ENCODE measurements at places on chromosomes 1 and 21.

DNA sequence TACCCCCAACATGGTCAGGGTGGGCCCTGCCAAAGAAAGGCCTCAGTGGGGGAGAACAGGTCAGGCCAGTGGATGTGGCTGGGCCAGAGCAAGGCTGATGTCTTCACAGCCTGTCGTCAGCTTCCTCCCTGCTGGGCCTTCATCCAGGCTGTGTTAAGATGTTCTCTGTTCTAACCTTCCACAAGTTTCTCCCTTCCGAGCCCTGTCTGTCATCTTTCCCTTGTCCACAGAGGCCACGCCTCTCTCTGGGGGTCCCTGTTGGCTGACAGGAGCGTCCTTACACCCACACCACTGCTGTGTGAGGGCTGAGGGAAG, 36.2 kb downstream of the SIM2 start:
- no peak for DNase-seq

GRCh38 chr1:115828101-115829022, 12.6 kb downstream of the NHLH2 start:
- no peak for DNase-seq

- DNase-seq = no peak
These were observed 99.8 kb downstream of the MRPL39 start for GRCh38 chr21:25507522-25507921.

GRCh38 chr1:58395355-58395754, 151.2 kb downstream of the OMA1 start:
- no peak for DNase-seq

- no peak for DNase-seq
These were observed 83.5 kb upstream of the GADD45A start for GRCh38 chr1:67601539-67601938.

- DNase-seq = no peak
These were observed 9.9 kb upstream of the CTBS start for GRCh38 chr1:84584126-84584525.

DNA sequence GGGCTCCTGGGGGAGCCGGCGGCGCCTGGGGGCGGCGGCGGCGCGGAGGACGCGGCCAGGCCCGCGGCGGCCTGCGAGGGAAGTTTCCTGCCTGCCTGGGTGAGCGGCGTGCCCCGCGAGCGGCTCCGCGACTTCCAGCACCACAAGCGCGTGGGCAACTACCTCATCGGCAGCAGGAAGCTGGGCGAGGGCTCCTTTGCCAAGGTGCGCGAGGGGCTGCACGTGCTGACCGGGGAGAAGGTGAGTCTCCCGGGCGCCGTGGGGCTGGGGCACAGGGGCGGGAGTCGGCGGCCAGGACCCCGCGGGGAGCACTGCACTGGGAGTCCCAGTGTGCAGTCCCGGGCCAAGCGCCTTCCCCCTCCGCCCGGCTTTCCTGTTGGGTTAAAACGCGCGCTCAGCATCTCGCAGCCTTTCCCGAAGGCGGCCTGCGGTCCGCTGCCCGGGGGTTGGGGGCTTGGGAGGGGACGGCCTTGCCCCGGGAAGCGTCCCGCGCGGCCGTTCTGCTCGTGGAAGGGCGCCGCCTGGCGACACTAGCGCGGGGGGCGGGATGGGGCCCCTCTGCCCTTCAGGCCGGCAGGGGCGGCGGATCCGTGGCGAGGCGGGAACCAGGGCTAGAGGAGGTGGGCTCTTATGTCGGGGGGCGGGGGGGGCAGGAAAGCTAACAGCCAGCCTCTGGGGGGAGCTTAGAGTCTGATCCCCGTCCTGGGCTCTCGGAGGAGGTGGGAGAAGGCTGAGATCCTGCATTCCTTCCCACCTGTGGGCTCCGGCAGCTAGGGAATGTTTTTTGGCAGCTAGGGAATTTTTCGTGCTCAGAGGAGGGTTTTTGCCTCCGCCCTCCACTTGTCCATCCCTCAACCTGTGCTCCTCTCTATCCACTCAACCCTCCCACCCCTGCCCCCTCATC, 1.1 kb downstream of the HUNK start:
- no peak for DNase-seq

DNA sequence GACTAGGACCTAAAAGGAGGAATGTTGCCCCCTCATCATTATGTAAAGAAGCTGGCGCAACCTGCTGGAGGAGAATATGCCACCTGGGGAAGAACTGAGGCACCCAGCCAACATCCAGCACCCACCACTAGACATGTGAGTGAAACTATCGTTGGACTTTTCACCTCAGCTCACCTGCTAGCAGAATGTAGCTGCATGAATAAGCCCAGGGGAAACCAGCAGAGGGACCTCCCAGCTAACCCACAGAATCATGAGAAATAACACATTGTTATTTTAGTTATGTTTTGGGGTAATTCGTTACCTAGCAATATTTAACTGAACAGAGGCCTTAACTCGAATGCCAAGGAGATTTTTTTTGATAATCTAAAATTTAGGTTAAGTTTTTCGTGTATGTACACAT, 542.5 kb upstream of the DAB1 start:
- DNase-seq = no peak

DNA sequence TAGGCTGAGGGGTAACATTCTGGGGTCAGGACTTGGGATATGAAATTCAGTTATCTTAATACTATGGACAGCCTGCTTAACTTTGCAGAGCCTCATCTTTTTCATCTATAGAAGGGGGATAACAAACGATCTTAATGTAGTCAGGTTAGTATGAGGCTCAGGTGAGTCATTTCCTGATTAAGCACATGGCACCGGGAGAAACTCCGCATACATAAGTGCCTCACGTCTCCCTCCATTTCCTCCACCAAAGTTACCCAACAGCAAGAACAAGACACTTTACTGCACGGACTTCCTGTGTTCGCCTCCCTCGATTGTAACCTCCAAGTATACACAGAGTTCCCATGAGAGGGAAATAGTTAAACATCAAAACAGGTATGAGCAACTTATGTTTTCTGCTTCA, 112.7 kb upstream of the COA6 start:
- DNase-seq = no peak

GRCh38 chr1:224183591-224184312, 712 bp downstream of the DEGS1 start:
- peak; percentile 68 for DNase-seq

DNA sequence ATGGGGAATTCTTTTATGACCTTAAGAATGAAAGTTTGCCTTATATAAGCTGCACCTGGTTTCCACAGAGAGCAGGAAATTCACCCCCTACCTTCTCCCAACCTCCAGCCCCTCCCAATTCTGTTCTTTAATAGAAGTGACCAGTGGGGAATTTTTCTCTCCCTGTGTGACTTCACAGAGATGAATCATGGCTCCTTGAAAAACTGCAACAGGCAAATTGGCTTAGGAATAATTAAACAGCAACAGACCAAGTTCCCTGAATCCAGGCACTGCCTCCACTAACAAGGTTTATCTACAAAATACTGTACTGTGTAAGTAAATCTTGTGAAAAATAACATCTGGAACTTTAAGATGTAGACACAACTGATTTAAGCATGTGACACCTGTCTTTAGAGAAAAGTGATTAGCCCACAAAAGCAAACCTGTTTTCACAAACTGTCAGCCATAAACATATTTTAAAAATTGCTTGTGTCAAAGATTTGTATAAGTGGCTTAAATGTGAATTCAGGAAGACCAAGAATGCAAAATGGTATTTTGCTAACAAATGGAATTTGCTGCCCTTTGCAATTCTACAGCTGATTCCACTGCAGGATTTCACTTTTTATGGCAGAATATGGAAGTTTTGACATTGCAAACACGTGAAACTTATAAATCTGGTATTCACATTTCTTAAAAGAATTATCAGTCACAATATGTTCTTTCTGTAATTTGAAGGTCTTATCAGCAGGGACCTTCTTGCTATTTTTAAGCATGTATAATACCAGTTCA, 54.0 kb downstream of the ALG14 start:
- no peak for DNase-seq

- no peak for DNase-seq
These were observed 238.2 kb upstream of the AJAP1 start for GRCh38 chr1:4416189-4416588.

DNA sequence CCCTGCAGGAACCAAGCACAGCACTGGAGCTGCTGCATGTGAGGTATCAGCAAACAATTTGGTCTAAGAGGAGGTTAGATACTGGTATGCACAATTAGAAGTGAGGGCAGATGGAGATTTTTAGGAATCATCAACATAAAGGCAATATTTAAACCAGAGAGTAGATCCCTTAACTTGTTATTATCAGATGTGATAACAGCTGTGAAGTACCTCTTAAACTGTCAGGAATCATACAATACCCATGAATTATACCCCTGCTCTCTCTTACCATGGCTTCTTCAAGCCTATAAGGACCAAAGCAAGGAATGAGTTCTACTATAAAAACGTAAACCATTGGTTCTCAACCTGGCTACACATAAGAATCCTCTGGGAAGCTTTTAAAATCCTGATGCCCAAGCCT, 3.9 kb downstream of the BCAR3 start:
- no peak for DNase-seq

DNA sequence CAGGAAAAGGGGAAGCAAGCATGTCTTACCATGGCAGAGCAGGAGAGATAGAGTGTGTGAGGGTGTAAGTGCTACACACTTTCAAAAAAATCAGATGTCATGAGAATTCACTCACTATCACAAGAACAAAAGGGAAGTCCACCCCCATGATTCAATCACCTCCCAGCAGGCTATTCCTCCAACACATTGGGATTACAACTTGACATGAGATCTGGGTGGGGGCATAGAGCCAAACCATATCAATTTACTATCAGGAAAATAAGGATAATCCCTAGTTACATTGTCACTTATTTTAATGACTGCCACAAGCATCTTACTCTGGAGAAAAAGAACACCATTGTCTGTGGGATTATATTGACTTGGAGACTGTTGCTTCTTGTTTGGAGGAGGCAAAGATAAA, 66.1 kb upstream of the VANGL1 start:
- DNase-seq = no peak

DNA sequence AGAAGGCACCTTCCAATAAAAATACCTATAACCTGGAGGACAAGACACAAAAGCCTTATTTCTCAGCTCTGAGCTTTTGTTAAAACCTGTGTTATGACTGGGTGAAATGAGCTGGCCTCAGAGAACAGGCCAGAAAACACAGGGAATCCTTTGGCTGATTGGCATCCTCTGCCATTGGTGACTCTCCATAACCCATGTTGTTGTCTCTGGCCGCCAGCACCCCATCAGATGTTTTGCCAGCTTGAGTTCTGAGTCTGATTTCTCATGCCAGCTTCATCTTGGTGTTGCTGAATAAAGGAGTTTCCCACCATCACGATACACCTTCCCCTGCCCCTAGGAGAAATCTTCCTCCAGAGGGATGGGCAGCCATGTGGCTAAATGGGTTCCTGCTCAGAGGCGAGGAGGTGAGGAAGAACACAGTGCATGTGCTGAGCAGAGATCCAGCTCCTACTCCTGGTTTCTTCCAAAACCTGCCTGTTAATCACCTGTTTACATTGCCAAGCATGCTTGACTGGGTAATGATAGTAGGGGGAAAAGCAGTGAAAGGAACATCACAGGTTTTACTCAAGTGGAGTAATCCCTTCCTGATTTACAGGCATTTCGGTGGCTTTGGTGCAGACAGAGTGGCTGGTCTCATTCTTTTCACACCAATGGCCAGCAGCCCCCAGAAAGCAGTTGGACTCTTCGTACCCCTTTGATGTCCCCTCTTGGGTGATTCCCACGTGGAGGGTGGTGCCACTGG, 109.8 kb downstream of the ROR1 start:
- DNase-seq = no peak

DNA sequence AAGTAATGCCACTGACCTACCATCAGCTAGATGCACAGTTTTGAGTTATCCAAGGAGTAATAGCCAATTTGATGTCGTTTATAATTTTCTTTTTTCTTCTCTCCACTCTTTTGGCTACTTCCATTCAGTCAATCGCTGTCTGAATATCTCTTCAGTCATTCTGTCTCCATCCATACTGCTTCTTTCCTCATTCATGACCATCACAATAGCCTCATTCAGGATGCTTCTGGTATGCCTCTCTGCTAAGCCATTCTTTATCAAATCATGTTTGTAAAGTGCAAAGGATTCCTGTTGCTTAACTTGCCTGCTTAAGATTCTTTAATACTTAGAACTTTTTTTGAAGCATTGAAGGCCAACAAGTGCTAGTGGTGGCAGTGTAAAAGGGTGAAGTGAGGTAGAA, 20.2 kb downstream of the TYW3 start:
- no peak for DNase-seq

GRCh38 chr1:43565600-43566360, 35.1 kb downstream of the PTPRF start:
- DNase-seq = peak; percentile 4

- DNase-seq = no peak
These were observed 21.6 kb upstream of the ABCA4 start for GRCh38 chr1:94142583-94142982.

- no peak for DNase-seq
These were observed at the start of gene AMPD1 for GRCh38 chr1:114695430-114696058. Gene AMPD1, minus strand, starts transcription at chr1:114695546. Its CDS starts 75 bp downstream, at chr1:114695471.

DNA sequence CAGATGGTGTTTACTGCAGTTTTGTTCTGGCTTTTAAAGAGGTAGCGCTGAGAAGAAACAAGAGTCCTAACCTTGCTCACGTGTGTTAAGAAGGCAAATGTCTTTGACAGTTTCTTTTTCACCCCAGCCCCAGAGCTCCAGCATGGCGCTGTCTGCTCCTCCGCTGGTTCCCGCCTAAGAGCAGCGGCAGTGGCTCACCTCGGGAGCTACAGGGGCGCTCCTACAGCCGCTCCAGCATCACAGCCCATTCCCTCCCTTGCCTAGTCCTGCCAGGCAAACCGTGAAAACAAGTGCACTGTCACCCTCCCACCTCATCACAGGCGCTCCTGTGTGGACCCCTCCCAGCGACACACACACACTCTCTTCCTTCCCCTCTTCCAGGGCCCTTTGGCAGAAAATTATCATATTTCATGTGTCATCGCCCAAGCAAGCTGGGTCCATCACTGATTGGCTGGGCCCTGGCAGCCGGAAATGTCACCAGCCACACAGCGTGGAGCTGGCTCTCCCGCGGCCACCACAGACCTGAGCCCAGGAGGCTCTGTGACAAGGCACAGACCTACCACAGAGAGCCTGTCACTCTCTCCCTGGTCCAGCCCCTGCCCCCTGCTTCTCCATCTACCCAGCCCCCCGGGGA, 1.2 kb upstream of the HIVEP3 start:
- peak; percentile 75 for DNase-seq

GRCh38 chr1:76070538-76070937, 4.0 kb upstream of the ST6GALNAC3 start:
- no peak for DNase-seq

- DNase-seq = no peak
These were observed 1183.7 kb upstream of the PRMT6 start for GRCh38 chr1:105872817-105873216.
